ENCODE measurements at places on chromosomes 4 and X. TPM values are rescaled to one million over a fixed set of nuclear protein-coding genes. Genes with fewer than 3 reads are reported as not detected.

GRCh38 chrX:41490446-41490845 is 43.3 kb downstream of the NYX start:
- DNase-seq, result no peak
- H3K4me3 ChIP-seq, result no peak overlapping the region
- H3K36me3 ChIP-seq, result no peaks in the 10 kb centered on the region
- peaks cover 3% of the 10 kb centered on the region for H3K4me1 ChIP-seq

DNA sequence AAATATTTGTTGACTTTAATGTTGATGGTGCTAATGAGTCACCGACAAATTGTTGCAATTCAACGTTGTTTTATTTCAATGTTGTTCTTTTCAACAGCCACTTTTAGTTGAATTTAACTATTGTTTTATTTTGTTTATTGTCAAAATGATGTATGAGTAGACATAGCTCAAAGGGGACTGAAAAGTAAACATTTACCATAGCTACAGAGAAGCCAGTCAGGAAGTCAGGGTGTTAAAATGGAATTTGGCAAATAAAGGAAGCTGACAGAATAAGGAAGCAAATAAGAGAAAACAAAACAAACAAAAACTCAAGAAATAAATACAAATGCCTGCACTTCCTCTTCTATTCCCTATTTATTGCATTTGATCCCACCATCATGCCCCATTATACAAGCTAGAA is 648.4 kb upstream of the HTR2C start:
- no peak for DNase-seq
- H3K36me3 ChIP-seq, result no peaks in the 10 kb centered on the region
- H3K27ac ChIP-seq, result peak overlapping the region; percentile 3
- H3K4me3 ChIP-seq, result no peak overlapping the region
- H3K27me3 ChIP-seq, result no peaks in the 10 kb centered on the region

GRCh38 chr4:140046016-140046415 is 108.0 kb downstream of the MAML3 start:
- H3K27ac ChIP-seq, result no peak overlapping the region
- no peak overlapping the region for H3K4me3 ChIP-seq
- no peaks in the 10 kb centered on the region for H3K27me3 ChIP-seq
- no peak for DNase-seq

GRCh38 chr4:7901311-7901885 is 38.3 kb downstream of the AFAP1 start:
- H3K4me3 ChIP-seq, result no peak overlapping the region
- peaks cover 50% of the 10 kb centered on the region for H3K4me1 ChIP-seq
- H3K27me3 ChIP-seq, result no peaks in the 10 kb centered on the region
- H3K27ac ChIP-seq, result no peak overlapping the region

The DHX15 gene
- 275 TPM for total RNA-seq

- no peaks in the 10 kb centered on the region for H3K36me3 ChIP-seq
- H3K27me3 ChIP-seq, result no peaks in the 10 kb centered on the region
- no peak overlapping the region for H3K27ac ChIP-seq
- DNase-seq, result no peak
- no peaks in the 10 kb centered on the region for H3K4me1 ChIP-seq
Observed at GRCh38 chr4:118825799-118826198, 10.1 kb downstream of the SEC24D start.
